Left hindlimb (tissue), 1 donor: ENCODE measurements at places on chromosomes 16 and 17.

GRCh38 chr17:1182811-1183170 lies 3.0 kb upstream of the ABR start:
- no peak for DNase-seq

DNA sequence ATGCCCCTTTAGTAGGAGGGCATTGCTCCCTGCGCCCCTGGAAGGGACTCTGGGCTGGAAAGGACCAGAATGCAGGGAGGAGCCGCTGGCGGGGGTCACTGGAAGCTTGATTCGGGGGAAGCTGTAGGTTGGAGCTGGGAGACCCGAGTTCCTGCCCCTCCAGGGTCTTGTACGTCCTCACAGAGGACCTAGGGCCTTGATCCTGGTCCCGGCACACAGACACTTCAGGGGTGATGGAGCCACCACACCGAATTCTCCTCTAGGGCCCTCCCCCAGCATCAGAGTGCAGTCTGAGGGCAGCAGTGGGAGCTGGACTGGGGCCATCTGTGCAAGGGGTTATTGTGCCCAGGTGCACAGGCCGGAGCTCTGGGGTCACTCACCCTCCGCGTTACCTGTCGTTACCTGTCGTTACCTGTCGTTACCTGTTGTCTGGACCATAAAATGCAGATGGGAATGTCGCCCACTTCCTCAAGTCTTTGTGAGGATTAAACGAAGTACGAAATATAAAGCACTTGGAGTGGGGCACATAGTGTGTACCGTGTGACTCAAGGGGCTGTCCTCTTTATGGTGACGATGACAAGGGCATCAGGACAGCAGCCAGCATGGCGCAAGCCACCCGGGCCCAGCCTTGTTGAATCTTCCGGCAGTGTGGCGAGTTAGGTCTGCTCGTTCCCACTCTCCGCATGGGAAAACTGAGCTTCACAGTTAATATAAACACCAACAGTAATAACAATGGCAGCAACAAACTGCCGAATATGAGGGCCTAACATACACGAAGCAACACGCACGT lies 48.6 kb downstream of the CMIP start:
- DNase-seq: no peak

- DNase-seq: no peak
Measured at GRCh38 chr17:73519011-73519410, 125.2 kb downstream of the SDK2 start.

DNA sequence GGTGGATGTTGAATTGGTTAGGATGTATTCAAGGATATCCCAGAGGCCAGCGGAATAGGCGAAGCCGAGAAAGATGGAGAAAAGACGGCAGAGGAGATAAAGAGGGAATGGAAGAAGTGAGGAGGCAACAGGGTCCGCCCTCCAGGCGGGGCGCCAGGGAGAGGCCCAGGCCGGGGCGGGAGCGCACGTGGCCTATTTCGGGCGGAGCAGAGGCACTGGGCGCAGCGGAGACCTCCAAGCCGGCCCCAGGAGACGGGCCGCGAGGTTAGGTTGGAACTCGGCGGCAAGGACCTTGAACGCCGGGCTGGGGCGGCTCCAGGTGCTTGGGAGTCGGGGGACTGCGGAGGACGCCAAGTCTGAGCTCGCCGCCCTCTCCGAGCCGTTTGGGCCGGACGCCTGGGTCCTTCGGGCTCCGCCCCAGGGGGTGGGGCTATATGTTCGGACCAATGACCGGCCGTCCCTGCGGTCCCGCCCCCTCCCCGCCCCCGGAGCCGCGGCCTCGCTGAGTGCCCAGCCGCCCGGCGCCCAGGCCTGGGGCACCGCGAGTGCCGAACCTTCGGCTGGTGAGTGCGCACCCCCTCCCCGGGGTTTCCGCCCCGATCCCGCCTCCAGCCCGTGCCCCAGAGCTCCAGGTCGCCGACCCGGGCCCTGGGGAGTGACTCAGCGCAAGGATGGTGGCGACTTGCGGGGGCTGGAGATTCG lies at the start of gene ZNF771:
Gene ZNF771, plus strand, starts transcription at position 505 of the 702 bp plus-strand sequence. CDS start 448 bp downstream, outside the sequence.
- peak; percentile 95 for DNase-seq

GRCh38 chr17:37506678-37507077 lies 17.0 kb downstream of the DUSP14 start:
- no peak for DNase-seq

GRCh38 chr17:81890447-81891302 lies 711 bp downstream of the ALYREF start:
- no peak for DNase-seq

DNA sequence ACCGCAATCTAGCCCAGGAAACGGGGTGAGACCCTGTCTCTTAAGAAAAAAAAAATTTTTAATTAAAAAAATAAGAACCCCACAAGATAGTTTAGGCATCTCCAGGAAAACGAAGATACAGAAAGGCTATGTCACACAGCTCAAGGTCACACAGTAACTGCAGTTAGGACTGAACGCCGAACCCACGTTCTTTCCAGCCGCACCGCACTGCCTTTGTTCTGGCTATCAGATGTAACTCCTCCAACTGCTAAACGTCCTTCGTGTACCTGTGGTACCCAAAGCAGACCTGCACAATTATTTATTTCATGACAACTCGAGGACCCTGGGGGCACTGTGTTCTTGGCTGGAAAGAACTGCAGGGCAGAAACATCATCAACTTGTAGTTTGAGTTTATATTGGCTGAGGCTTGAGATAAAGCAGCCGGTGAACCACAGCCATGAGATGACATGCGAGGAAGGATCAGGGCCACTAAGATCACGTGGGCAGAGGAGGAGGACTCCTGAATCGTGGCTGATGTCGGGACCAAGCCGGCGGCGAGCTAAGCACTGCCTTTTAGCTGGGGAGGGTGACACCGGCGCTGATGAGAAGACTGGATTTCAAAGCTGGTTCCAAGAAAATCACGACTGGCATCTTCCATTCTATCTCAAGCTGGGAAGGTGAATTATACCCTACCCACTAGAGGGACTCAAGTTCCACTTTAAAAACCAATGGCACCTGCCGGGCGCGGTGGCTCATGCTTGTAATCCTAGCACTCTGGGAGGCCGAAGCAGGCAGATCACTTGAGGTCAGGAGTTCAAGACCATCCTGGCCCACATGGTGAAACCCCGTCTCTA lies 20.7 kb upstream of the MNT start:
- no peak for DNase-seq

DNA sequence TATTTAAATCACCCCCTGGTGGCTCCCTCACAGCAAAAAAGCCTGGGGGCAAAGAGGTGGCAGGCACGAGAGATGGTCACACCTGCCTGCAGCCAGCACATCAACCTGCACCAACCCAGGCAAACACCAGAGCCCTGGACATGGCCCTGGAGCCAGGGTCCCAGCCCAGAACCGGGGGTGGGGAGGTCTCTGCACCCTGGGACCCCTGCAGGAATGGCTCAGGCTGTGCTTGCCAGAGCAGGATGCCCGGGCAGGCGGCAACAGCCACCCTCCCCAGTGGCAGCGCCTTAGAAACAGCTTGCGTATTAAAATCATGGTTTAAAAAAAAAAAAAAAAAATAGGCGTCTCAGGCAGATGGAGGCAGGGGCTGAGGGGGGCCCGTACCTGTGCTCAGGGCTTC lies 16.2 kb downstream of the MYBBP1A start:
- no peak for DNase-seq

DNA sequence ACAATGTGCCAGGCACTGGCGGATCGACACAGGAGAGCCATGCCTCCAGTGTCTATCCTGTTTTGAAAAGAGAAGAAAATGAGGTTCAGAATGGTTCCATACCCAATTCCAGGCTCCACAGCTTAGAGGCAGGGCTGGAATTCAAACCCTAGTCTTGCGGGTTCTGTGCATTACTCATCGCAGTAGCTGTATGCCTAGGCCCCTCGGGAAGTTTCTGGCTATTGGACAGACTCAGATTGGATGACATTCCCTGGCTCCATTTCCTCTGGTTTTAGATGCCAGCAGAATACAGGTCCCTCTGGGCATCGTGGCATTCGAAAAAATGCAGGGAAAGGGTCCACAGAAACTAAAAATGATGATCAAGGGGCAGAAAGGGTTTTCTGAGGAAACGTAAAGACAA lies 184.7 kb downstream of the COPRS start:
- DNase-seq: no peak

GRCh38 chr17:6254036-6254435 lies 180.9 kb downstream of the AIPL1 start:
- DNase-seq: no peak

- no peak for DNase-seq
Measured at GRCh38 chr16:70656712-70657263, 10.4 kb downstream of the IL34 start.

GRCh38 chr16:75024594-75024993 lies 25.8 kb downstream of the ZNRF1 start:
- no peak for DNase-seq

- no peak for DNase-seq
Measured at GRCh38 chr16:83925095-83925905, 26.4 kb downstream of the MLYCD start.

DNA sequence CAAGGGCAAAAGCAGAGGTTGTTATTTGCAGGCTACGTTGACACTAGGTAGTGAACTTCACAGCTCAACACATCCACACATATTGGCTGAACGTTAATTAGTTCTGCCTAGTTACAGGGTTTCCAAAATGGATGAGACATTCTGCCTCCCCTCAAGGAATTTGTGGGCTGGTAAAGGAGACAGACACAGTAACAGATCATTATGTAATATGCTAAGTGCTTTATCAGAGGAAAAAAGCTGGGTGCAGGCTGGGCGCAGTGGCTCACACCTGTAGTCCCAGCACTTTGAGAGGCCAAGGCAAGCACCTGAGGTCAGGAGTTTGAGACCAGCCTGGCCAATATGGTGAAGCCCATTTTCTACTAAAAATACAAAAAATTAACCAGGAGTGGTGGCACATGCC lies 26.2 kb downstream of the BMERB1 start:
- DNase-seq: no peak

GRCh38 chr16:7853197-7853596 lies 520.6 kb downstream of the RBFOX1 start:
- no peak for DNase-seq

DNA sequence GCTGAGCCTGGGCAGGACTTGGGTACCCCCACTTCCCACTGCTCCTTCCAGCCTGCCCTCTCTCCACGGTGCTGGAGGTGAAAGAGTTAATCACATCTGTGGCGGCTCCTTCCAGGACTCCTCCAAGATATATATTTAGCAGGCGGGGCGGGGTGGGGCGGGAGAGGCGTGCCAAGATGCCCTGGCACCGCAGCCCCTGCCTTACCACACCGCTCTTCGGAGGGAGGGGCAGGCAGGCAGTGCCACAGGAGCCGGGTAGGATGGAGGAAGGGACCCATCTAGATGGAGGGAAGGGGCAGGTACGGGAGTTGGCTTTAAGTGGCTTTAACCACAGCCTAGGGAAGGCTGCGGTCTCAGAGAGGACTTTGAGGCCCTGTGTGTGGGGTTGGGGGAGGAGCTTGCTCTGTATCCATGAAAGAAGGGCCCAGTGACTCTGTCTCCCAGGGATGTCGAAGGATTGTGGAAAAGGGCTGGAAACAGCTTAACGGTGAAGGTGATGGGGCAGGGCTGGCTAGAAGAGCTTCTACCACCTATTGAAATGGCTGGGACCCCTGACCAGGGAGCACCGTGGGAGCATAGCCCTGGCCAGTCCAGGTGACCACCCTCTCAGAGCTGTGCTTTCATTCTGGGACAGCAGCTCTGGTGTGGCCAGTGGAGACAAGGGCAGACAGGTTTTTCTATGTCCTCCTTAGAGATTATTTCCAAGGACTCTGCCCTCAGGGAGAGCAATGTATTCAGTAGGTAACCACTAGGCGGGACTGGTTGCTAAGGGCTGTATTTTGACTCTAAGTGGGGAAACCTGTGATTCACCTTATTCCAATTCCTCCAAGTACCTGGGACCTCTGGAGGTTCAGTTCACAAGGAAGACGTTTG lies 13.0 kb downstream of the GPR142 start:
- peak; percentile 81 for DNase-seq

- DNase-seq: no peak
Measured at GRCh38 chr17:44736551-44737240, 22.1 kb upstream of the ADAM11 start.

- DNase-seq: no peak
Measured at GRCh38 chr17:79152636-79153035, 78.0 kb downstream of the ENGASE start.

- DNase-seq: no peak
Measured at GRCh38 chr17:79112471-79112870, 37.8 kb downstream of the ENGASE start.

GRCh38 chr17:2594722-2595599 lies 1.5 kb downstream of the PAFAH1B1 start:
- no peak for DNase-seq

- DNase-seq: no peak
Measured at GRCh38 chr17:74011966-74012365, 191.5 kb upstream of the RPL38 start.

DNA sequence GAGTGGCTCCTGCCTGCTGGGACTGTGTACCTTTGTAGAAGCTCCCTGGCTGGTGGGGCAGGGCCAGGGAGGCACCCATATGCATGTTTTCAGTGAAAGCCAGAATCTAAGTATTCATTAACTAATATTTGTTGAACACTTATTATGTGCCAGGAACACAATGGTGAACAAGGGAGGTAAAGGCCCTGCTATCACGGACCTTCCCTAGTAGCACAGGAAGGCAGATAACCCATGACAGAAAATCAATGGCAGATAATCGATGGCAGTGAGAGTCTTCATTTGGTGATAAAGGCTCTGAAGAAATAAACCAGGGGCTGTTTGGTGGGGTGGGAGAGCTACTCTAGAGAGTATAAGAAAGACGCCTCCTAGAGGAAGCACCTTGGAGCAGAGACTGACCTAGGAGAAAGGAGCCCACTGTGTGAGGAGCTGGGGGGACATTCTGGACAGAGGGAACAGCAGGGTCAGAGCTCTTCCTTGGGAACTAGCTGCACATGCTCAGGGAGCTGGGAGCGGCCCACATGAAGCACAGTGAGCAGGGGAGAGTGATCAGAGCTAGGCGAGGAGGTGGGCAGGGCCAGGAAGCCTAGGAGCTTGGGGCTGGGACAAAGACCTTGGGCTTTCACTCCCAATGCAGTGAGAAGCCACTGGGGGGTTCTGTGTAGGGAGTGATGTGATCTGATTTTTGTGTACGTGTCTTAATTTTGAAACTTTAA lies 78.5 kb downstream of the SPECC1 start:
- no peak for DNase-seq

GRCh38 chr17:8362651-8363332 lies 13.7 kb downstream of the KRABD2 start:
- DNase-seq: no peak

DNA sequence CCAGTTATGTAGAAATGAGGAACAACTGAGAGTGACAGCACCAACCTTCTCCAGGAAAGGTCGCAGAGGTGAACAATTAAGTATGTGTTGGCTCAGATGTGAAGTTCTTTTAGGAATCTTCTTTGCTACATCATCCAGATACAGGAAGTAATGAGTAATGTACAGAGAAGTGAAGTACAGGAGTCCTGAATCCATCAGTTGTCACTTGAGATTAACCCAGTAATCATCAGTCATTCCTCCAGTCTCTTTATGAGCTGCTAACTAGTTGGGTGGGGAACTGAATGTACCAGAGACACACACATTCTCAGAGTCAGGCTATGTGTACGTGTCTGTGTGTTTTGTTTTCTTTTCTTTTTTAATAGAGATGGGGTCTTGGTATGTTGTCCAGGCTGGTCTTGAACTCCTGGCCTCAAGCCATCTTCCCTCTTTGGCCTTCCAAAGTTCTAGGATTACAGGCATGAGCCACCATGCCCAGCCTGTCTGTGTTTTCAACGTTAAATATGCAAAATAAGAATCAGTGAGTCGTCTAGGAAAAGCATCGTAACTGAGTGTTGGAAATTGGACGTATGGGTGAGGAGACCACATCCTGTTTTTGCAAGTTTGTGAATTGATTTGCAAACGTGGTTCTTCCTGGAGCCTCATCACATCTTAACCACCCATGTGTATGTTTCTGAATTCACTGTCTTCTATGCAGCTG lies 19.9 kb downstream of the ZNF200 start:
- DNase-seq: no peak
